ENCODE measurements at places on chromosomes 5 and 9. TPM values are rescaled to one million over a fixed set of nuclear protein-coding genes. Genes with fewer than 3 reads are reported as not detected.

The GABRP gene
- 0.15 TPM for polyA plus RNA-seq

The STOML2 gene
- 57.6 TPM for polyA plus RNA-seq

The OSTF1 gene
- polyA plus RNA-seq = 12.7 TPM

The SLC34A3 gene
- polyA plus RNA-seq = 0.42 TPM

The MOB3B gene
- 1.4 TPM for polyA plus RNA-seq
